Endothelial cell (in vitro differentiated cells): ENCODE measurements at places on chromosomes 7 and 10. TPM values are rescaled to one million over a fixed set of nuclear protein-coding genes. Genes with fewer than 3 reads are reported as not detected.

SLC39A12 gene
- total RNA-seq = 0.10 TPM

SYT15B gene
- not detected for total RNA-seq

METTL27 gene
- 6.1 TPM for total RNA-seq

ARHGAP21 gene
- total RNA-seq = 100 TPM

SPDYE9 gene
- total RNA-seq = 0.13 TPM

MRLN gene
- not detected for total RNA-seq

OPALIN gene
- total RNA-seq = not detected

DNA sequence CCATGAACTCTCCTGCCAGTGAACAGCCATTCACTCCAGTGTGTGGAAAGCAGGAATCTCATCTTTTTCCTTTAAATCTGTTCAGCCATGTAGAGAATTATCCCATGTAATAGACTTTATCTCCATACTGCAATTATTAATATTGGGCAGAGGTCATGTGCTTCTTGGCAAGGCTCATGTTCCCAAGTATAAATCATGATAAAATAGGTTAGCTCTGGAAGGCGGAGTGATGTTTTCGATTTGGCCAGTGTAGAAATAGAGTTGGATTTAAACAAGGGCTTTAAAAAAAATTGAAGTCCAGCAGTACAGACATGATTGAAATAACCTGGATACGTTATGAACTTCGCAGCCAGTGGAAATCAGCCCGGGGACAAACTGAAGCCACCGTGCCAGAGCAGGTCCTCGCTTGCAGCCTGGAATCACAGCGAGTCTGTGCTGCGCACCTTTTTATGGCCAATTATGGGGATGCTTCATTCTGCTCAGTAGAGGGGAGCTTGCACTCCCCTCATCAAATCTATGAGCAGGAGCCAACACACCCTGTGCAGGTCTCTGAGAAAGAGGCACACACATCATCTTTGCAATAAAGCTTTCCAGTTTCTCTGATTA lies 654.0 kb upstream of the MKI67 start:
- no peaks in the 10 kb centered on the region for H3K27me3 ChIP-seq
- no peaks in the 10 kb centered on the region for H3K36me3 ChIP-seq
- H3K4me3 ChIP-seq = no peak overlapping the region
- no peak overlapping the region for H3K27ac ChIP-seq
- no peak for DNase-seq
- H3K4me1 ChIP-seq = no peaks in the 10 kb centered on the region

DNA sequence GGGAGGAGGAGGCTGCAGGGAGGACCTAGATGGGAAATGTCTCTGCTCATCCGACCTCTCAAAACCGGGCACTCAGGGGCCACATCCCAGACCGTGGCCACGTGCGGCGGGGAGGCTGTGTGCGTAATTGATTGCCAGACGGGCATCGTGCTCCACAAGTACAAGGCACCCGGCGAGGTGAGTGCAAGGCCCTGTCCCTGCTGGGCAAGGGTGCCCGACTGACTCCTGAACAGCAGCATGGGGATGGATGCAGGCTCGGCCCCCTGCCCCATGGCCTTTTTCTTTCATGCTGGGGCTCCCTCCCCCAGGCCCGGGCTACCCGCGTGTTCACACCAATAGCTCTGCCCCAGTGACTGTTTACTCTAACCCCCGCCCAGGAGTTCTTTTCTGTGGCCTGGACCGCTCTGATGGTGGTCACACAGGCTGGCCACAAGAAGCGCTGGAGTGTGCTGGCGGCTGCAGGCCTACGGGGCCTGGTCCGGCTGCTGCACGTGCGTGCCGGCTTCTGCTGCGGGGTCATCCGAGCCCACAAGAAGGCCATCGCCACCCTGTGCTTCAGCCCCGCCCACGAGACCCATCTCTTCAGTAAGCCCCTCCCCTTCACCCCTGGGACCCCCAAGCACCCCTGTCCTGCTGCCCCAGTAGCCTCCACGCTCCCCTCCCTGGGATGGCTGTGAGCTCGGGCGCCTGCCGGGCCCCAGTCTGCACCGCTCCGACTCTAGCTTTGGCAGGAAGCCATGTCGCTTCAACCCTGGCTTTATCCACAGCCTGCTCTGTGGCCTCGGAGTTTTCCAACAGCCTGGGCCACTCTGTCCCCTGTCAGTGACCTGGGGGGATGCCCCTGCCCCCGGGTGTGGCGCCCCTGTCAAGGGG lies 3.9 kb downstream of the LRWD1 start:
- peaks cover 11% of the 10 kb centered on the region for H3K4me1 ChIP-seq
- no peak overlapping the region for H3K4me3 ChIP-seq
- DNase-seq = no peak
- H3K27me3 ChIP-seq = peaks cover 13% of the 10 kb centered on the region
- H3K27ac ChIP-seq = no peak overlapping the region

DNA sequence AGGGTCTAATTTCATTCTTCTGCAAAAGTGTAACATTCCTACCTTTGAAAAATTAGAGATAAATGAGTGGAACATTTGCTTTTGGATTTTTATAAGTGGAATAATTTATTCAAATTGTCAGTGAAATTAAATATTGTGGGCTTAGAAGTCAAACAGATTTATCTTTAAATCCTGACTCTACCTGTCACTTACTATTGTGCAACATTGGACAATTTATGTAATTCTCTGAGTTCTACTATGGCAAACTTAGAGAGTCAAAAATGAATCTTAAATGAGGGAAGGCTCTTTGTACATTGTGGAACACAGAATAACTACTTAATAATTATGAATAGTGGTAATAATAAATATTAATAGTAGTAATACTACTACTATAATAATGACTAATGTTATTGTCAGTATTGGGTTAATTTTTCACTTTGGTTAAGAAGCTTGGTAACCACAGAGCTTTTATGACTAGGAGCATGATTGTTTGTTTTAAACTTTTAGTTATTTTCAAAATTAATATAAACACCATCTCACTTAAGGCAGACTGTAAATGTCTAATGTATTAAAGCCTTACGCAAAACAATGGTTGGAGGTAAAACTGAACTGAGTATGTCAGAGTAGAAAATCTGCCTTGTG lies 70.0 kb downstream of the PRKG1 start:
- H3K27ac ChIP-seq = no peak overlapping the region
- DNase-seq = no peak
- no peaks in the 10 kb centered on the region for H3K36me3 ChIP-seq
- no peaks in the 10 kb centered on the region for H3K27me3 ChIP-seq

- peaks cover 2% of the 10 kb centered on the region for H3K27me3 ChIP-seq
- H3K4me3 ChIP-seq = no peak overlapping the region
- DNase-seq = no peak
Observed at GRCh38 chr7:90828601-90829000, 232.5 kb downstream of the CDK14 start.

DNA sequence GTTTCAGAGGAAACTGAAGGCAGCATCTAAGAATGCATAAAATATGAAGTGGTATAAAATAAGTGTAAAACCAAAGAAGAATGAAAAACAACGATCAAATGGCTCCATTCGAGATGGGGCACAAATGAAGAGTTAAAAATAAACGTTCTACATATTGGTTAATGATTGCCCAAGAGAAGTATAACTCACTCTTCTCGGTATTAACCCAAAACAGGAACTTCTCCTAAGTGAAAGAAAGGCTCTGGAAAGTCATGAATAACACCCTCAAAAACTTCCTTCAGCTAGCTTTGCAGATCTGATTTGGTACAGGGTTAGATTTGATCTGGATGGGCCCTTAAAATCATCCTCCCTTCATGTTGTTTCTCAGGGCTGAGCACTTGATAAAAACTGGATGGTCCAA lies 94.3 kb upstream of the ADO start:
- H3K4me1 ChIP-seq = no peaks in the 10 kb centered on the region
- no peak overlapping the region for H3K27ac ChIP-seq
- no peak overlapping the region for H3K4me3 ChIP-seq
- H3K36me3 ChIP-seq = no peaks in the 10 kb centered on the region
- H3K27me3 ChIP-seq = no peaks in the 10 kb centered on the region

DNA sequence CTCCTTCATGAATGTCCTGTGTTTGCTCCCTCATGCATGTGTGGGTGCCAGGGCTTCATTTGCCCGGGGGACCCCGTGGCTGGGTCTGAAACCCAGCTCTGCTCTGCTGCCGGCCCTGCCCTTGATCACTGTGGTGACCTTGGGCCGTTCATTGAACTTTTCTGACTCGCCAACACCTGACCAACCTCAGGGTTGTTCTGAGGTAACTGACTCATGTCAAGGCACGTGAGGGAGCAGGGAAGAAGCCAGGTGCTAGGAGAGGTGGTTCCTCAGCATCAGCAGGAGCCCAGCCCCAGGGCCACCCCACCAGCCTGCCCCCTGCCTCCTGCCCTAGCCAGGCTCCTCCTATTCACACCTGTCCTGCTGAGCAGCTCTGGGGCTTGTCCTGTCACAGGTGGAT lies 47.9 kb downstream of the TBATA start:
- DNase-seq = no peak
- peaks cover 14% of the 10 kb centered on the region for H3K4me1 ChIP-seq
- H3K27me3 ChIP-seq = peaks cover 6% of the 10 kb centered on the region
- no peak overlapping the region for H3K4me3 ChIP-seq
- H3K36me3 ChIP-seq = no peaks in the 10 kb centered on the region

- DNase-seq = no peak
- H3K27ac ChIP-seq = no peak overlapping the region
- peaks cover 37% of the 10 kb centered on the region for H3K4me1 ChIP-seq
- peak overlapping the region; percentile 20 for H3K4me3 ChIP-seq
- peaks cover 41% of the 10 kb centered on the region for H3K36me3 ChIP-seq
- peaks cover 11% of the 10 kb centered on the region for H3K27me3 ChIP-seq
Observed at GRCh38 chr7:140677496-140677895, 4.8 kb downstream of the ADCK2 start.

DNA sequence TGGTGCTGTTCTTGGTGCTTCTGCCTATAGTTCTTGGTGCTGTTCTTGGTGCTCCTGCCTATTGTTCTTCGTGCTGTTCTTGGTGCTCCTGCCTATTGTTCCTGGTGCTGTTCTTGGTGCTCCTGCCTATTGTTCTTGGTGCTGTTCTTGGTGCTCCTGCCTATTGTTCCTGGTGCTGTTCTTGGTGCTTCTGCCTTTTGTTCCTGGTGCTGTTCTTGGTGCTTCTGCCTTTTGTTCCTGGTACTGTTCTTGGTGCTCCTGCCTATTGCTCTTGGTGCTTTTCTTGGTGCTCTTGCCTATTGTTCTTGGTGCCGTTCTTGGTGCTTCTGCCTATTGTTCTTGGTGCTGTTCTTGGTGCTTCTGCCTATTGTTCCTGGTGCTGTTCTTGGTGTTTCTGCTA lies 71.1 kb downstream of the PTPRN2 start:
- no peaks in the 10 kb centered on the region for H3K4me1 ChIP-seq
- DNase-seq = no peak
- peaks cover 47% of the 10 kb centered on the region for H3K36me3 ChIP-seq
- H3K27ac ChIP-seq = no peak overlapping the region
- H3K27me3 ChIP-seq = peaks cover 17% of the 10 kb centered on the region

- no peaks in the 10 kb centered on the region for H3K36me3 ChIP-seq
- peaks cover 13% of the 10 kb centered on the region for H3K4me1 ChIP-seq
- no peak for DNase-seq
- no peak overlapping the region for H3K27ac ChIP-seq
- no peaks in the 10 kb centered on the region for H3K27me3 ChIP-seq
Observed at GRCh38 chr10:68090586-68090985, 15.5 kb upstream of the HERC4 start.

DNA sequence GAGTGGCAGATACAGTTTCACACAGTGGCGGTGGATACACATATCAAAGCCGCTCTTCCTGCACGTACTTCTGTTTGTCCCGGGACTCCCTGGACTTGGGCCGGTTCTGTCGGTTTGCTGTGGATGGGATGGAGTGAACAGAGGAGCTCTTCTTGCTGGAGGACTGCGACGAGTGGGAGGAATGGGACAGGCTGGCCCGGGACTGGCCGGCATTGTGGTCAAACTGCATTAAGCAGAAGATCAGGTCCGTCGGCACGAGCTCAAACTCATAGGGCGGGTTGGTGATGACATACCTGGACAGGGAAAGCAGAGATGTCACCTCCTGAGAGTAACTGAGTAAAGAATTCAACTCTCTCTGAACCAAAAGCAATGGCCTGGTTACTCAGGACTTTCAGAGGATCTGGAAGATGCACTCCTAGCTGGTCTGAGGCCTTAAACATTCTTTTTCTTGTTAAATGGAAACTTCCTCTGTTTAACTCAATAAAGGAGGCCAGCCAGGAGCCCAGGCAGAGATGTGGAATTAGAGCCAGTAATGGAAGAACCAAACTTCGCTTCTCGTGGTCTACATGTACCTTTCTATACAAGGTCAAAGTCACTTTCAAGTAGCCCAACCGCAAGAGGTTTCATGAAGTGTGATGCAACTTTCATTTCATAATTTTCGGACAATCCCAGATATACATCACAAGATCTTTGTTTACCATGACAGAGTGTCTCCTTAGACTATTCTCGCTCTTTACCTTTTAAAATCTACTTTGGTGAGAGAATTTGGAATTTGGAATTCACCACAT lies 750.2 kb downstream of the KCNMA1 start:
- no peaks in the 10 kb centered on the region for H3K36me3 ChIP-seq
- no peak overlapping the region for H3K27ac ChIP-seq
- H3K4me1 ChIP-seq = peaks cover 21% of the 10 kb centered on the region
- H3K27me3 ChIP-seq = peaks cover 3% of the 10 kb centered on the region
- no peak for DNase-seq
- no peak overlapping the region for H3K4me3 ChIP-seq

DNA sequence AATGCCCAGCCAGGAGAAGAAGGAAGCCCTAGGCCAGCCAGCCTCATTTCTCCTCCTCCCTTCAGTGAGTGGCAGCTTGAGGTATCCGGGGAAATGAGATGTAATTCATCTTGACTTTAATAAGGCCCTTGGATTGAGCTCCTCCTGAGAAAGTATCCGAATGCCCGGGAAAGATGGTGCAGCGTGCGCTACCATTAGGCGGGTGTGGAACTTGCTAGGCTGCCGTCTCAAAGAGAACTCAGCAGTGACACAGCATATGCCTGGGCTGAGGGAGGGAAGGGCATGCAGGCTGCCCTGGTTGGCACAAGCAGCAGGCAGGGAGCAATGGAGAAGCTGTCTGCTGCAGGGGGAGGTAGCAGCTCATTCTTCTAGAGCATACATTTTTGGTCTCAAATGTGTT lies 659.8 kb upstream of the FOXK1 start:
- no peak for DNase-seq
- H3K4me1 ChIP-seq = peaks cover 7% of the 10 kb centered on the region
- H3K36me3 ChIP-seq = peaks cover 16% of the 10 kb centered on the region
- H3K27ac ChIP-seq = no peak overlapping the region
- H3K27me3 ChIP-seq = peaks cover 7% of the 10 kb centered on the region

GRCh38 chr10:86614853-86615252 lies 39.5 kb upstream of the OPN4 start:
- H3K4me3 ChIP-seq = no peak overlapping the region
- DNase-seq = no peak
- H3K4me1 ChIP-seq = no peaks in the 10 kb centered on the region
- no peak overlapping the region for H3K27ac ChIP-seq
- H3K36me3 ChIP-seq = no peaks in the 10 kb centered on the region

DNA sequence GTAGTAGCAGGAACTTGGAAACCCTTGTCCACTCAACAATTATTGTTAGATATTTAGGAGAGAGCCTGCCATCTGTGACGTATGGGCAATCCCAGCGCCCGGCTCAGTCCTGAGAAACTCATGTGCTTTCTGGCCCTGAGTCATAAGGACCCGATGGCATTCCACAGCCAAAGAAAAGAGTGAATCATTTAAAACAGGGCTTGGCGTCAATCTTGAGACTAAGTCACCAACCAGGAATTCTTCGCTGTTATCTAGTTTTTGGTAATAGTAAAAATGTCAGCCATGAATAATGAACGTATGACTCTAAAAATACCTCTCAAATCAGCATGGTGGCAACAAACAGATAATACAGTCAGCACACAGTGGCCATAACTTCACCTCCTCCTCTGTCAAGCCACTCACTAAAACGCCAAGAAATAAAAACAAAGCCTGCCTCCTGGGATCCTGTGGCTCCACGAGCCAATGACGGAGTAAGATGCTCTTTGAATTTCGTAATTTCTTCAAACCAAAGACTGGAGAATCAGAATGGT lies 140.8 kb downstream of the ADAM12 start:
- H3K4me1 ChIP-seq = no peaks in the 10 kb centered on the region
- H3K27ac ChIP-seq = no peak overlapping the region
- no peak overlapping the region for H3K4me3 ChIP-seq
- no peak for DNase-seq
